ENCODE measurements at places on chromosomes 13 and 19.

DNA sequence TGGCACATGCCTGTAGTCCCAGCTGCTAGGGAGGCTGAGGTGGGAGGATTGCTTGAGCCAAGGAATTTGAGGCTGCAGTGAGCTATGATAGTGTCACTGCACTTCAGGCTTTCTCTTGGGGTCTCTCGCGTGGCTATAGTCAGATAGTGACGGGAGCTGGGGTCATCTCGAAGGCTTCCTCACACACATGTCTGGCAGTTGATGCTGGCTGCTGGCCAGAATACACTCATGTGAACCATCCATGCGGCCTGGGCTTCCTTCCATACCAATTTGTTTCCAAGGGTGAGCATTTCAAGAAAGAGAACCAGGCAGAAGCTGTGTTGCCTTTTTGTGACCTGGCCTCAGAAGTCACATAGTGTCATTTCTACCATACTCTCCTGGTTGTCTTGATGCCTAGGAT, 26.4 kb downstream of the LEUTX start:
- no peak for DNase-seq

DNA sequence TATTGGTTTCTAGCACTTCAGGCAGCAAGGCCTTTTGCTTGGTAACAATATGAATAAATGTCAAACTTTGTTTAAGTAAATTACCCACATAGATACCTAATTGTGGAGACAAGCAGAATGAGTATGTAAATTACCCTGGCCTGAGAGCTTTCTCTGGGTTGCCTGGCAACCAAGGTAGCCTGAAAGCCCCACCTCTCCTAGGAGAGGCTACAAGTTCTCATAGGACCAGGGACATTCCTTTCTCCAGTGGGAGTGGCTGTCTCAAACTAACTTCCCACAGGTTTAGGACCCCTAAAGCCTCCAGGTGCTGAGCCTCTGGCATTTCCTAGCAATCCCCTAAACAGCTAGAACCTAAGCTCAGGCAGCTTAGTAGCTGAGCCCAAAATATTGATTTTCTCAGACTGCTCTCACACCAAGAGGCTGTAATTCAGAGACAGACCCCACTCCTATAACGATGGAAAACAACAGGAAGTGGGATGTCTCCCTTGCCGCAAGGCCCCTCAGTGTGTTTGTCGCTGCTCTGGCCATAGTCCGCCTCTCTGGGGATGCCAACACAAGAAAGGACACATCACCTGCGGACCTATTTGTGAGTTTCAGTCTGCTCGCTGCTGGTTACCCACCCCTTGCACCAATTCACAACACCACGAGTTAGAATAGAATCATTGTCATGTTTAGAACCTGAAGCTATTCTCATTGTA, 207.3 kb downstream of the DLEU7 start:
- DNase-seq, result no peak

GRCh38 chr19:43628646-43629326, 9.4 kb upstream of the ZNF428 start:
- DNase-seq, result no peak

DNA sequence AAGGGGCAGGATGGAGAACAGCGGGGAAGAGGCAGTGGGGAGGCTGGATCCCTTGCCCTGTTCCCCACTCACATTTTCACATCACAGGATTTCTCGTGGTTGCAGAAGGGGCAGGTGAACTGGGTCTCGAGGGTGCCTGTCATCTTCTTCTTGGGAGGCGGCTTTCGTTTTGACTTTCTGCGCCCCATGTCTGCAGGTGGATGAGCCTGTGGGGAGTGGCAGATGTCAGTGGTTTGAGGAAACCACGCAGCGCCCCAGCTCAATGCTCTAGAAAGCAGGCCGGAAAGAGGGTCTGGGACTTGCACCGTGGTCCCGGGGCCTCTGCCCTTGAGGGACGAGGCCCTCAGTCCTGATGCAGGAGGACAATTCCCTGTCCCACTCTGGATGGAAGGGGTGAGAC, 4.9 kb downstream of the ELOF1 start:
- DNase-seq, result no peak

GRCh38 chr13:32947411-32948276, 68.6 kb upstream of the KL start:
- DNase-seq, result no peak

Data from stimulated activated CD8-positive, alpha-beta memory T cell treated with anti-CD3 and anti-CD28 coated beads, Interleukin-15, amount 100 ng/mL, for 1 hour (primary cell).